Mucosa of gallbladder (tissue), 1 donor: ENCODE measurements at places on chromosomes 3 and 15. TPM values are rescaled to one million over a fixed set of nuclear protein-coding genes. Genes with fewer than 3 reads are reported as not detected.

The KNL1 gene
- total RNA-seq = 2.3 TPM

The CASR gene
- 54.0 TPM for total RNA-seq

The MYO1E gene
- total RNA-seq = 204 TPM

The THSD4 gene
- 71.2 TPM for total RNA-seq

The CELSR3 gene
- 0.75 TPM for total RNA-seq

The PLAAT1 gene
- total RNA-seq = 0.58 TPM

The GABRR3 gene
- total RNA-seq = not detected

The TRPC1 gene
- total RNA-seq = 9.9 TPM

The CCR8 gene
- total RNA-seq = not detected

The RASL12 gene
- total RNA-seq = 17.5 TPM
